ENCODE measurements at places on chromosomes 5 and 9. TPM values are rescaled to one million over a fixed set of nuclear protein-coding genes. Genes with fewer than 3 reads are reported as not detected.

- H3K27ac ChIP-seq: no peak overlapping the region
- no peak for DNase-seq
- H3K4me3 ChIP-seq: no peak overlapping the region
- H3K27me3 ChIP-seq: peaks cover 12% of the 10 kb centered on the region
- no peaks in the 10 kb centered on the region for H3K36me3 ChIP-seq
These were observed 29.7 kb upstream of the BARX1 start for GRCh38 chr9:93984860-93985259.

GRCh38 chr5:35030426-35031100, 17.2 kb downstream of the AGXT2 start:
- H3K36me3 ChIP-seq: no peaks in the 10 kb centered on the region
- H3K27me3 ChIP-seq: no peaks in the 10 kb centered on the region
- H3K27ac ChIP-seq: peak overlapping the region; percentile 78
- no peak for DNase-seq
- peak overlapping the region; percentile 62 for H3K4me3 ChIP-seq

- H3K36me3 ChIP-seq: 0 out of 2 replicates have a peak, but pooled peaks cover 9% of the 10 kb centered on the region
- H3K4me1 ChIP-seq: no peaks in the 10 kb centered on the region
- H3K4me3 ChIP-seq: no peak overlapping the region
- H3K27ac ChIP-seq: no peak overlapping the region
These were observed 788.4 kb downstream of the TLE4 start for GRCh38 chr9:80359941-80360881.

- peaks cover 15% of the 10 kb centered on the region for H3K27me3 ChIP-seq
- DNase-seq: no peak
- H3K36me3 ChIP-seq: no peaks in the 10 kb centered on the region
- no peak overlapping the region for H3K4me3 ChIP-seq
- no peak overlapping the region for H3K27ac ChIP-seq
- peaks cover 15% of the 10 kb centered on the region for H3K4me1 ChIP-seq
These were observed 65.6 kb upstream of the MAP1B start for GRCh38 chr5:72041654-72042053.

GRCh38 chr5:140635291-140636257, 2.6 kb upstream of the CD14 start:
- H3K27ac ChIP-seq: no peak overlapping the region
- peaks cover 2% of the 10 kb centered on the region for H3K27me3 ChIP-seq
- H3K4me3 ChIP-seq: no peak overlapping the region
- no peaks in the 10 kb centered on the region for H3K36me3 ChIP-seq
- no peak for DNase-seq

DNA sequence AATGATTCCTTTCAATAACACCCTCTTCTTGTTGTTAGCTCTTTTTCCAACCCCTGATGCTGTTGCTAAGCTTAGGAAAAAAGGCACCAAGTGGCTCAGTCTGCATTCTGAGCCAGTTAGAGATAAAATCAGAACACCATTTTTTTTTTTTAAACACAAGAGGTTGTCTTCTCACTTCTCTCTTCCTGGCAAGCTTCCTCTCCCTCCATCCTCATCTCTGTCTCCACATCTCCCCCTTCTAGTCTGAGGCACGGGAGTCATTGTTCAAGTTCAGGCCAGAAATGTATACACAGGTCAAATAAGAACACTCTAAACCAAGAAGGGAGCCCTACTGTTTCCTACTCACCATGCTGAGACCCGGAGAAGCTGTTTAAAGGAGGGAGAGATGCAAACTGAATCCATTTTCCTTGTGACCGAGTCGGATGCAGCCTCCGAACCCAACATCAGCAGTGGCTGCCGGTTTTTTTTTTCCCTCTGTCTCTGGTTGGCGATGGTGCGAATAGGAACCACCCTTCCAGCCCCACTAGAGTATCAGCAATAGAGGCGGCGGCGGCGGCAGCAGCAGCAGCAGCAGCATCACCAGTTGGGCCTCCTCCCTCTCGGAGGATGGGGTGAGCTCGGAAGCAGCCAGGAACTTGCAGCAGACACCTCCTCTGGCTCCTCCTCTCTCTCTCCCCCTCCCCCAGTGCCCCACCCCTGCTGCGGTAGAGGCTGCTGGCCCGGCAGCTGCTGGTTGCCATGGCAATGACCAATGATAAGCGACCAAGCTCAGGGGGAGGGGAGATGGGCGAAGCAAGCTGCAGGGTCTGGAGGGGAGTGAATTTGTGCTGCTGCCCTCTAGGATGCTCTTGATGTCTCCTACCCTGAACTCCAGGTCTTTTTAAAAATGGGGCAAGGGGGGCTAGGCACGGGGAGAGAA, at the start of gene JAKMIP2:
Gene JAKMIP2, minus strand, starts transcription at position 619 of the 919 bp plus-strand sequence. CDS start 110,922 bp downstream, outside the sequence.
- no peaks in the 10 kb centered on the region for H3K27me3 ChIP-seq
- H3K27ac ChIP-seq: no peak within 1 kb of the TSS
- H3K36me3 ChIP-seq: no peaks in the 10 kb centered on the region
- H3K4me1 ChIP-seq: no peaks in the 10 kb centered on the region
- H3K4me3 ChIP-seq: no peak within 1 kb of the TSS

DNA sequence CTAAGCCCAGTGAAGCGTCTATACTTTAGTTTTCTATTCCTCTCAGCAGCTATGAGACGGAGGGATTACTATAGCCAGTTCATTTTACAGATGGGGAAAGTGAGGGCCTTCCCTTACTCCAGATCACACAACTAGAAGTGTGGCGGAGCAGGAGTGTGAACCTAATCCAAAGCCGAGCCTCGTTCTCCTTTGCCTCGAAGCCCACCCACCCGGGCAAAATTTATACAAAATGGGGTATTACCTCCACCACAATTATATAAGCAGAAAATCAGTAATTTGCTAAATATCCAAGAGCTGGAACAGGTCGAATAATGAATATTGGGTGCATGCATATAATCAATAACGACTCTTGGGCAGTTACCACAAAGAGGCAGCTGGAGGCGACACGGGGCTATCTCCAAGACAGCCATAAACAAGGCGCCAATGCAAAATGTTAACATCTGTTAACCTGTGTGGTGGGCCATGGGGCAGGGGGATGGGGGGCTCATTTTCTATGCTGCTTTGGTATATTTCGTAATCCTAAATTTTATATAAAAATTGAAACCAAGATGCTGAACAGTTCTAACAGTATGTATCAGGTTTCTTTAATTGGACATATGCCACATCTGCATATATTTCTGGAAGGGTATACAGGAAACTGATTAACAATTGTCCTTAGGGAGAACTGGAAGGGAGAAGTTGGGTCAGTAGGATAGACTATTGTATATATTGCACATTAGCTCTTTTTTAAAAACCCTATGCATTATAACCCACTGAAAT, 1.2 kb upstream of the RNF44 start:
- peaks cover 8% of the 10 kb centered on the region for H3K27me3 ChIP-seq
- peak overlapping the region; percentile 98 for H3K27ac ChIP-seq
- DNase-seq: no peak
- H3K36me3 ChIP-seq: no peaks in the 10 kb centered on the region
- peaks cover 49% of the 10 kb centered on the region for H3K4me1 ChIP-seq

DNA sequence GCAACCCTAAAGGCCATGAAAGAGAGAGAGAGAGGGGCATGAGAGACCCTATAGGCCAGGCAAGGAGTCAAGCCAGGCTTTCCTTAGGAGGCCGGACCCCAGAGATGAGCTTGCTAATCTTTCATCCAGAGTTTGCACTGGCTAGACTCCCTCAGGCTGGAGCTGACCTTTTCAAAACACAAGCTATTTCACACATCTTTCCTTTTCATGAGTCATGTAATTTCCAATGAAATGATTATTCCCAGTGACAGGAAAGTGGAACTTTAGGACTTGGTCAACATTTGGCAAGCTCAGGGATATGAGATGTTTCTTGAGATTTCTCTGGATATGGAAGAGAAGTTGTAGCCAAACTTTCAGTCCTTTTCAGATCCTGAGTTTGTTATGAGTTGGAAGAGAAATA, 117.7 kb downstream of the TARS1 start:
- H3K27ac ChIP-seq: no peak overlapping the region
- no peak overlapping the region for H3K4me3 ChIP-seq
- peak; percentile 15 for DNase-seq

- 0 out of 2 replicates have a peak, but pooled peaks cover 5% of the 10 kb centered on the region for H3K36me3 ChIP-seq
- peaks cover 2% of the 10 kb centered on the region for H3K27me3 ChIP-seq
- H3K27ac ChIP-seq: peak overlapping the region; percentile 84
- H3K4me1 ChIP-seq: peaks cover 43% of the 10 kb centered on the region
- DNase-seq: no peak
- no peak overlapping the region for H3K4me3 ChIP-seq
These were observed 292.7 kb downstream of the CWC27 start for GRCh38 chr5:65061250-65061973.

DNA sequence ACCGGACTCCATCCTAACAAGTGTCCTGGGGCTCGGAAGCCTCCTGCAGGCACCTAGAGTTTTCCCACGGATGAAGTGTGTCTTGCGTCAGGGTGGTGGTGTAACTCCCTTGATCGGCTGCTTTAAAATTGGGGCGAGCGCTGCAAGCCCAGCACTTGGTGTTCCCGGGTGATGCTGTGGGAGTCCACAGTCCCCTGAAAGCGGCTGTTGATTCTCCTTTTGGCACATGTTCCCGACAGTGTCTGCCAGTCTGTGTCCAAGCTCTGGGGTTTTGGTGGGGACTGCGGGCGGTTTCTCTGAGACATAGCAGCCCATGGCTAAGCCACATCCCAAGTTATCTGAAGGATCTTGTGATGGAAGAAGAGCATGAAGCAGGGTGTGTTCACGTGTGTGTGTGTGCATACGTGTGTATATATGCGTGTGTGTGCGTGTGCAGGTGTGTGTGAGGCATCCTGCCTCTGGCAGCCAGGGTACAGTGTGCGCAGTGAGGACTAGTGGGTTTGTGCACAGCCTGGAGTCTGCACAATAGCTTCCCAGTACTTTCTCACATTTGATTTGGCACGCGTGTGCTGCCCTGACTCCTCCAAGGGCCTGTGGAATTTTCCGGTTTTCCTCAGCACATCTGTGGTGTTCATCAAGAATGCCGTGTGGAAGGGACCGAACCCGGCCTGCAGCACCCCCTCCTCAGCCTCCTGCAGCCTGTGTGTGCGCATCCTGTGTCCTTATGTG, 16.9 kb downstream of the SLC25A48 start:
- DNase-seq: no peak
- peaks cover 26% of the 10 kb centered on the region for H3K27me3 ChIP-seq
- H3K27ac ChIP-seq: no peak overlapping the region
- H3K4me1 ChIP-seq: no peaks in the 10 kb centered on the region

DNA sequence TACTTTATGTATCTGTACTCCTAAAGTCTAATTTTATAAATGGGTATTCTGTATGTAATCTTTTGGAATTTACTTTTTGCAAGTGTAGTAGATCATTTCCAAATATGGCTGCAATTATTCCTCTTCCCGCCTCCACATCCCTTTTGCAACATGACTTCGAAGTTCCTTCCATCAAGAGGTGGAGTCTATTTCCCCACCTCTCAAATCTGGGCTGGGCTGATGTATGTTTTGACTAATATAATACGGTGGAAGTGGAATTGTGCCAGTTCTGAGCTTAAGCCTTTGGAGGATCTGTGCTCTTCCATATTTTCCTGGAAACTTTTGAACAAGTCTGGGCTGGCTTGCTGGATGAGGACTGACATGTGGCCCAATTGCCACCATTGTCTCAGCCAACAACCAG, 155.9 kb downstream of the FGF18 start:
- H3K27ac ChIP-seq: no peak overlapping the region
- H3K27me3 ChIP-seq: peaks cover 25% of the 10 kb centered on the region
- no peaks in the 10 kb centered on the region for H3K36me3 ChIP-seq
- no peak overlapping the region for H3K4me3 ChIP-seq

DNA sequence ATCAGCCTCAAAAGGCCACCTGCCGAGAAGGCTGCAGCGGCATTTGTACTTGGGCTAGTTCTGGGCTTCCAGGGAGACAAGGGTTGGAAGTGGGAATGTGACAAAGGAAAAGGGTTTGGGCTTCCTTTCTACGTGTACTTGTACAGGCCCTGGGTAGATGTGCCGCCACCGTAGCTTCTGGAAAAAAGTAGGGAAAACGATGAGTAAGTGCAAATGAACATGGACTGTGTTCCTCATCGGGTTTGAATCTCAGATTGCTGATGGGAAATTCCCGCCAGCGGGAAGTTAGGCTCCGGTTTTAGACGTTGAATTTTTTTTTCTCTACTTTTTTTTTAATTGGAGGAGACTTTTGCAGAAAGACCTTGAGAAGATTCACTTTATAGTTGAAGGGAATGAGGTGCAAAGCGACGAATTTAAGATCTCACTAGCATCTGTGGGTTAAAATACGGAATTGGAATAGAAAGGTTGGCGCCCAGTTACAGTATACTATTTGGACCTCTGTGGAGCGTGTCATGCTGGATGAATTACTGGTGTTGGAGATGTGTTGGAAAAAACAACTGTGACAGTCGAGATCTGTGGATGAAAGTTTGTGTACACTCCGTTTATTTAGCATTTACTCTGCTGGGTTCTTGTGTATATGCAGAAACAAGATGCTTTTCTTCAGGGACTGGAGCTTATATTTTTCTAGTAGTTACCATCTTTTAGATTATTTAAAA, 1.2 kb downstream of the G3BP1 start:
- peak overlapping the region; percentile 89 for H3K27ac ChIP-seq
- H3K36me3 ChIP-seq: peaks cover 30% of the 10 kb centered on the region
- peak overlapping the region; percentile 96 for H3K4me3 ChIP-seq
- peak; percentile 18 for DNase-seq
- H3K27me3 ChIP-seq: no peaks in the 10 kb centered on the region

- no peak overlapping the region for H3K4me3 ChIP-seq
- H3K27me3 ChIP-seq: peaks cover 1% of the 10 kb centered on the region
- H3K36me3 ChIP-seq: no peaks in the 10 kb centered on the region
- no peak overlapping the region for H3K27ac ChIP-seq
These were observed 151.3 kb downstream of the EBF1 start for GRCh38 chr5:158948376-158948886.

DNA sequence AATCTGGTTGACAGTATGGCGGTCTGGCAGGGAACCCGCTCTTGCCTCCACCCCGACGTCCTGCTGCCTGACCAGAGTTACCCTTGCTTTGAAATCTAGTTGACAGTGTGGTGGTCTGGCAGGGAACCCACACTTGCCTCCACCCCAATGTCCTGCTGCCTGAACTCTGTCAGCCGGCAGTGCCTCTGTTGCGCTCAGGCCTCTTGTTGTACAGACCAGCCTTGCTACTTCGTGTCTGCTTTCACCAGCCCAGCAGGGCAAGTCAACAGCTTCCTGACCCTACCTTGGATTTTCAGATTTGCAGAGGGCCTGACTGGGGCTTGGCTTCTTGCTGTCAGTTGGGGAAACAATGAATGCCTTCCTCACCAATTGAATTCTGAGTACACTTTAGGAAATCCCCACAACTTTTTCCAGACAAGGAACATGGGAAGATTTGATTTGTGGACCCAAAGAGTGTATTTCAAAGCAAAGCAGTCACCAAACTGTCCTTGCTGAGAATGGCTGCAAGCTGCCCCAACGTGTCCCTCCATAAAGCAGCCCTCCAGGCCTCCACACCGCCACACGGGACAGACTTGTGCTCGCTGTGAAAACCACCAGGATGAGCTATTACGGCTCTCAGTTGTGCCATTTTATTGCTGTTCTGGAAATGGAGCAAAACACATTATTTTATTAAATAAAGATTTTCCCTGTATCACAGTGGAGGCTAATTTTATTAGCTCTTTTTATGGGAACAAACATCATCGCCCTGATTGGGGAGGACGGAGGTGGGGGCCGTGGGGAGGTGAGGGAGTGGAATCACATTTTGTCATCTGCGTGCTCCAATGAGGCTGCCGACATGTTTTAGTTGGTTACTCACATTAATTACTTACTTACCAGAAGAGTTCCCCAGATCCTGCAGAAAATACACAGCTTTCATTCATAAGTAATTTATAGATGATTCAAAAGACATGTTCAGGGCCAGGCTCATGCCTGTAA, 189.3 kb downstream of the AOPEP start:
- H3K27me3 ChIP-seq: peaks cover 4% of the 10 kb centered on the region
- H3K27ac ChIP-seq: peak overlapping the region; percentile 70
- peaks cover 93% of the 10 kb centered on the region for H3K4me1 ChIP-seq
- no peak overlapping the region for H3K4me3 ChIP-seq

CA9 gene
- not detected for total RNA-seq

ARID3C gene
- not detected for total RNA-seq

POLR3G gene
- 12.1 TPM for total RNA-seq

PCDHAC2 gene
- not detected for total RNA-seq

SH3RF2 gene
- total RNA-seq: 0.63 TPM

All from HFFc6 (cell line).